ENCODE measurements at places on chromosomes 3 and 15.

GRCh38 chr3:40054568-40055222, 245.3 kb downstream of the MYRIP start:
- no peak for DNase-seq

GRCh38 chr15:29120593-29121368, 148.8 kb downstream of the NSMCE3 start:
- DNase-seq = no peak

- DNase-seq = no peak
These were observed 91.9 kb downstream of the RORA start for GRCh38 chr15:61137105-61137792.

DNA sequence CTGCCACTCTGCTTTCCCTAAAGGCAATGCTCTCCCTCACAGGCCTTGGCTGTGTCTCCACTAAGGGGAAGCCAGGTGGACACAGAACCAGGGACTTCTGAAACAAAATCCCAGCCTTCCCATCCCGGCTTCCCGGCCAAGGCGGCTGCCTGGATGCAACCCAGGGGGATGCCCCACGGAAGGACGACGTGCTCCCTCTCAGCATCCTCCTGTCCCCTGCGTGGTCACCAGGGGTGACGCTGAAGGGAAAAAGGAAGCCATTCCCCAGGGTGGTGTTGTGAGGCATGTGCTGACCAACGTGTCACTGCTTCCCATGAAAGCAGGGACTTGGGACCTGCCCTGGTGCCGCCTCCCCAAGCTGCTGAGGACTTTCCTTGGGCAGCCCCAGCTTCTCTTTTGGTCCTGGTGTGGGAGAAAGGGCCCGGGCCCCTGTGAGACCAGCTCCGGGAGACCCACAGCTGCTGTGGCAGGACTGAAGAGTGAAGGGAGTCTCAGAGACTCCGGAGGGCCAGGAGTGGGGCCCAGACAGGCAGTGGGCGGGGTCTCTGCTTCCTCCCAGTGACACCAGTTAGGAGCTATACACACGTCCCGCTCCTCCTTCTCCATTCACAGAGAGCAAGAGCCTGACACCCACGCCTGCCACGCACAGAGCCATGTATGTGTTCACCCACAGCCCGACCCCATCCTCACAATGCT, 139.2 kb downstream of the NUP210 start:
- no peak for DNase-seq

- DNase-seq = no peak
These were observed 199.5 kb upstream of the LPP start for GRCh38 chr3:187954516-187954872.

DNA sequence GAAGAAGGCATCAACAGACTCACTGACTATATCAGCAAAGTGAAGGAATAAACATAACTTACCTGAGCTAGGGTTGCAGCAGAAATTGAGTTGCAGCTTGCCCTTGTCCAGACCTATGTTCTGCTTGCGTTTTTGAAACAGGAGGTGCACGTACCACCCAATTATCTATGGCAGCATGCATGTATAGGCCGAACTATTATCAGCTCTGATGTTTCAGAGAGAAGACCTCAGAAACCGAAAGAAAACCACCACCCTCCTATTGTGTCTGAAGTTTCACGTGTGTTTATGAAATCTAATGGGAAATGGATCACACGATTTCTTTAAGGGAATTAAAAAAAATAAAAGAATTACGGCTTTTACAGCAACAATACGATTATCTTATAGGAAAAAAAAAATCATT, 17.8 kb downstream of the LMOD3 start:
- DNase-seq = no peak

- no peak for DNase-seq
These were observed 274.7 kb upstream of the CTNNB1 start for GRCh38 chr3:40924559-40925141.

- DNase-seq = no peak
These were observed 91.0 kb downstream of the MYO5A start for GRCh38 chr15:52437646-52438045.

DNA sequence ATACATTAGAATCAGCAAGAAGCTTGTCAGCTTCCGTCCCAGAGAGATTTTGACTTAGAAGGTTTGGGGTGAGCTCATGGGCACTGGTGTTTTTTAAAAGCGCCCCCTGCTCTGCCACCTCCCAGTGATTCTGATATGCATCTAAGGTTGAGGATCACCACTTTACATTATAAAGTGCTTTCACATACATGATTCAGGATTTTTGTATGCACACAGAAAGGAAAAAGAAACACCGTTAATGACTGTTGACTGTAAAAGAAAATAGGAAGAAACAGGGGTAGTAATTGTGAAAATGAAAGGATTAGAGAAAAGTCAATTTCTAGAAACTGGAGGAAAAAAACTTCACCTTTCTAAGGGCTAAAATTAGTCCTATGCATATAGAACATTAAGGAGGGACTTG, 104.9 kb upstream of the ZBED2 start:
- DNase-seq = no peak

GRCh38 chr3:46931631-46932331, 44.8 kb downstream of the CCDC12 start:
- no peak for DNase-seq

DNA sequence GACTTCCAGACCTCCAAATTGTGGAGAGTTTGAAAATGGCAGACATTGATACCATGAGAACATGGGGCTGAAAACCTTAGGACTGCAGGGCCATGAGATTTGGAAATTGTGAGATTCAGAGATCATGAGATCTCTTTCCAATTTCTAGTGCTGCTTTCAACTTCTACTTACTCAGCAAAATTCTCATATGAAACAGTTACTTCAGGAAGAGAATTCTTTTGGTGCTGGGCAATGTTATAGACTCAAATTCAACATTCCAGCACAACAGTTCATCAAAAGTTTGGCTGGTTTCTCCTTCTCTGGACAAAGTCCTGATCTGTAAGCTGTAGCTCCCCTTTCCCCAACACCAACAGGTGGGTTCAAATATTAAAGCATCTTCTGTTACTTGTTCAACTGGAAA, 506.9 kb upstream of the NECTIN3 start:
- DNase-seq = no peak

DNA sequence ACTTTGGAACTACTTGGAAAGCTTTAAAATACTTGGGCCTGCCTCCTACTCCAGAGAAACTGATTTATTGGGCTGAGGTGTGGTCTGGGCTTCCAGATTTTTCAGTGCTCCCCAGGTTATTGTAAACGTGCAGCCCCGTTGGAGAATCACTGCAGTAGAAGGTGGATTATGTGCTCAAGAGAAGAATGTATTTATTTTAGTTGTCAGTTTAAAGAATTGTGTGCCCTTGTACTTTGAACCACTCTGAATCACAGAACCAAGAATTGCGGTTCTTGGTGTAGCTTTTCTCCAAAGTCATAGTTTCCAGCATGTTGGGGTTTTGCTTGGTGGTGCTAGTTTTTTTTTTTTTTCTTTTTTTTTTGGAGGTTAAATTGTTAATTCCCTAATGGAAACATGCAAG, 1.6 kb downstream of the TATDN2 start:
- DNase-seq = no peak

- DNase-seq = no peak
These were observed 9.2 kb upstream of the ITGA11 start for GRCh38 chr15:68441045-68441743.

GRCh38 chr15:55775316-55775715, 32.4 kb upstream of the PRTG start:
- DNase-seq = no peak

- DNase-seq = no peak
These were observed 12.9 kb downstream of the SPINT1 start for GRCh38 chr15:40856746-40857145.

DNA sequence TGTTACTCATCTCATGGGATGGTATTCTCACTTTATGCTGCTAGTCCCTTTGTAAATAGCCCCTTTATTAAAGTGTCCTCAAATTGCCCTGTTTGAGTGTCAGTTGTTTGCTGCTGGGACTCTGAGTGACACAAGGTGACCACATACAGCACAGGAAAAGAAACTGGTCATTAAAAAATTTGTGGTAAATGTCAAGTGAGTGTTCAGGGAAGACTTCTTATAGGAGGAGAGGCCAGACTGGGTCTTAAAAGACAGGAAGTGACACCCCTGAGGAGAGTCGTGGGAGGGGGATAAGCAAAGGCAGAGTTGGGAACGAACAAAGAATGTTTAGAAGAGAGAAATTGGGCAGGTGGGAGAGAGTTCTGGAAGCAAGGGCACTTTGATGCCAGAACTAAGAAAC, 35.2 kb downstream of the CCR3 start:
- no peak for DNase-seq

- no peak for DNase-seq
These were observed 7.0 kb downstream of the IQSEC1 start for GRCh38 chr3:13066236-13066635.

GRCh38 chr3:58029842-58030584, 21.8 kb downstream of the FLNB start:
- no peak for DNase-seq

DNA sequence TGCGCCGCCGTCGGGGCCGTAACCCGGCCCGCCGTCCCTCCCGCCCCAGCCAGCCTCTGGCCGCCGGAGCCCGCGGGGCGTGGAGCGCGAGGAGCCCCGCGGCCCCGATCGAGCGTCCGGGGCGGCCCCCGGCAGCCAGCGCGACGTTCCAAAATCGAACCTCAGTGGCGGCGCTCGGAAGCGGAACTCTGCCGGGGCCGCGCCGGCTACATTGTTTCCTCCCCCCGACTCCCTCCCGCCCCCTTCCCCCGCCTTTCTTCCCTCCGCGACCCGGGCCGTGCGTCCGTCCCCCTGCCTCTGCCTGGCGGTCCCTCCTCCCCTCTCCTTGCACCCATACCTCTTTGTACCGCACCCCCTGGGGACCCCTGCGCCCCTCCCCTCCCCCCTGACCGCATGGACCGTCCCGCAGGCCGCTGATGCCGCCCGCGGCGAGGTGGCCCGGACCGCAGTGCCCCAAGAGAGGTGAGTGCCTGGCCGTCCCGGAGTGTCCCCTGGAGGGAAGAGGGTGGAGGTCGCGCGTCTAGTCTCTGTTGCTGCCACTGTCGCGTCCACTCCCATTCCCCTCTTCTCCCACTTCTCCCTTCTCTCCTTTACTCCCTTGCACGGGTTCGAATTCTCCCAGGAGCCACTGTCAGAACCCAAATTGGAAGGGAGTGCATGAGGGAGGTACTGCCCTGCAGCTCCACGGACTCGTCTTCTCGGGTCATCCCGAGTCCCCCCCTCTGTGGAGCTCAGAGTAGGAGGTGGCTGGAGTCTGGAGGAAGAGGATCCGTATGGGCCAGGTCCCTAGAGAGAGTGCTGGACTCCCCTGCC, 585 bp downstream of the CSK start:
- no peak for DNase-seq

GRCh38 chr15:92082006-92082843, 228.7 kb downstream of the SLCO3A1 start:
- peak; percentile 45 for DNase-seq

DNA sequence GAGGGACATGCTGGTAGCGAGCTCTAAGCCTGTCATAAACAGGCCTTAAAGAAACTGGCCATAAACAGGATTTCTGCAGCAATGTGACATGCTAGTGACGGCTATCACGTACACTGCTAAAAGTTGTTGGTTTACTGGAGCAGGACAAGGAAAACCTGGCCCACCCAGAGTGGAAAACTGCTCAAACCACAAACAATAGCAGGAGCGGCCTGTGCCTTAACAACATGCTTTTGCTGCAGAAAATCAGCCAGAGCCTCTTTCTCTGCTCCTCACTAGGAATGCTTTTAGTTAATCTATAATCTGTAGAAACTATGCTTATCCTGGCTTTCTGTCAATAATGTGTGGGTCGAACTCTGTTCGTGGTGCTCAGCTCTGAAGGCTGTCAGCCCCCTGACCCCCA, 202.9 kb upstream of the UBE3A start:
- no peak for DNase-seq

All from NCI-H1436 (cell line).